ENCODE measurements at places on chromosomes 16 and 17. TPM values are rescaled to one million over a fixed set of nuclear protein-coding genes. Genes with fewer than 3 reads are reported as not detected.

GRCh38 chr17:9644910-9645751 is at the start of gene USP43:
Gene USP43, plus strand, starts transcription at chr17:9645517. Its CDS starts 116 bp downstream, at chr17:9645633.
- no peaks in the 10 kb centered on the region for H3K4me1 ChIP-seq
- H3K27ac ChIP-seq = peak within 1 kb of the TSS; percentile 8
- DNase-seq = peak; percentile 33
- peak within 1 kb of the TSS; percentile 61 for H3K4me3 ChIP-seq

- H3K27me3 ChIP-seq = no peaks in the 10 kb centered on the region
- no peak for DNase-seq
- no peaks in the 10 kb centered on the region for H3K36me3 ChIP-seq
- no peak overlapping the region for H3K4me3 ChIP-seq
- H3K4me1 ChIP-seq = no peaks in the 10 kb centered on the region
Measured at GRCh38 chr16:88976366-88977017, 515 bp downstream of the CBFA2T3 start.

- H3K27ac ChIP-seq = no peak overlapping the region
- no peaks in the 10 kb centered on the region for H3K36me3 ChIP-seq
- DNase-seq = no peak
- H3K4me3 ChIP-seq = no peak overlapping the region
Measured at GRCh38 chr16:15915555-15916081, 27.2 kb upstream of the CEP20 start.

DNA sequence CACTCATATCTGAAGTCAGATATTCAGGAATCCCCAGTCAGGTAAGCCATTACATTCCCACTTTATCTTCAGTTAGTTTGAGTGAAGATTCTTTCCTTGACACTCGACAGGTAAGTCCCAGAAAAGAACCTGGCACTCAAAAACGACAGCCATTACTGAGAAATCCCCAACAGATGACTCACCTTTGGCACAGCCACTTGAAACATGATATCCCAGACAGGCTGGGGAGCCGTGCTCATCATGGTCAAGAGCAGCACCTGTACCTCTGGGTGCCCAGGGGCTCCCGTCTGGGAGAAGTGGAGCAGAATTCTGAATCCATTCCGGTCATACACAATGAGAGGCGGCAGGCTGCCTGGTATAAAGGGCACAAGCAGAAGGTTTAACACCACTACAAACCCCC is 16.8 kb upstream of the COG7 start:
- H3K27ac ChIP-seq = no peak overlapping the region
- H3K4me3 ChIP-seq = no peak overlapping the region
- DNase-seq = no peak
- no peaks in the 10 kb centered on the region for H3K27me3 ChIP-seq

- no peaks in the 10 kb centered on the region for H3K36me3 ChIP-seq
- H3K4me3 ChIP-seq = no peak overlapping the region
- no peak overlapping the region for H3K27ac ChIP-seq
- no peaks in the 10 kb centered on the region for H3K27me3 ChIP-seq
- no peaks in the 10 kb centered on the region for H3K4me1 ChIP-seq
- DNase-seq = no peak
Measured at GRCh38 chr17:40588552-40588951, 23.3 kb upstream of the CCR7 start.

- no peaks in the 10 kb centered on the region for H3K27me3 ChIP-seq
- no peaks in the 10 kb centered on the region for H3K4me1 ChIP-seq
- H3K4me3 ChIP-seq = no peak overlapping the region
- no peak for DNase-seq
- H3K27ac ChIP-seq = no peak overlapping the region
- H3K36me3 ChIP-seq = no peaks in the 10 kb centered on the region
Measured at GRCh38 chr16:51267681-51268080, 116.6 kb upstream of the SALL1 start.

The FA2H gene
- 5.9 TPM for total RNA-seq

The AATF gene
- total RNA-seq = 38.7 TPM

The C17orf50 gene
- total RNA-seq = 102 TPM

The KRT38 gene
- total RNA-seq = not detected

The IGSF6 gene
- not detected for total RNA-seq

The KRT17 gene
- total RNA-seq = 26.0 TPM
